ENCODE measurements at places on chromosomes 7 and 10.

DNA sequence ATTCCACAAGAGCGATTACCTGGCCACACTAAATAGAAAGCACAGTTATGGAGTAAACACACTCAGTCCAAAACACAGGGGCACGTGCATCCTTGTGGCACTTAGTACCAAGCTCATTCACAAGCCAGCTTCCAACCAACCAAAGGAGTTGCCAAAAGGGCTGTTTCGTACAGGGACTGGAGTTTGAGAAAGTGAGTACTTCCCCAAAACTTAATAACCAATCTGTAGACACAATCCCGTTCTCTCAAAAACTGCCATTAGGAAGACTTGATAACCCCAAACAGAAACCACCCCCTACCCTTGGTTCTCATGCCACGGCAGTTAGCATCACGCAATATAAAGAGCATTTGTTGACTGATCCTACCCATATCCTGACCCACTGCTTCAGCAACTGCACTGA, 166.2 kb upstream of the ASAH2 start:
- DNase-seq, result no peak

- DNase-seq, result no peak
Measured at GRCh38 chr10:111137587-111137986, 60.8 kb downstream of the ADRA2A start.

DNA sequence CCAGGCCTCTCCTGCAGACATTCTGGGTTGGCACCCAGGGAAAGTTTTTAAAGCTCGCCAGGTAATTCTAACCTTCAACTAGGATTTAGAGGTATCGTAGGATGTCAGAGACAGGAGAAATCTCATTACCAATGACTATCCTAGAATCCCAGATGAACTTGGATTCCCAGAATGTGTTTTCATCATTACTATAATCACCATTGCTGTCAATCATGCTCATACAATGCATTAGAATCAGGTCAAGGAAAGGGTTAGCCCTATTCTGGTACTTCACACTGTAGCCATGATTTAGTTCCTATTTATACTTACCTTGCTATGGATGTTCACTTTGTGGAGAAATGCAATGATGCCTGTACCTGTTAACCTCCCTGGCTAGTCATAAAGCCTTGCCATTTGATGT, 67.0 kb upstream of the GPR158 start:
- no peak for DNase-seq

GRCh38 chr7:88089561-88089960, 130.3 kb downstream of the SRI start:
- no peak for DNase-seq

DNA sequence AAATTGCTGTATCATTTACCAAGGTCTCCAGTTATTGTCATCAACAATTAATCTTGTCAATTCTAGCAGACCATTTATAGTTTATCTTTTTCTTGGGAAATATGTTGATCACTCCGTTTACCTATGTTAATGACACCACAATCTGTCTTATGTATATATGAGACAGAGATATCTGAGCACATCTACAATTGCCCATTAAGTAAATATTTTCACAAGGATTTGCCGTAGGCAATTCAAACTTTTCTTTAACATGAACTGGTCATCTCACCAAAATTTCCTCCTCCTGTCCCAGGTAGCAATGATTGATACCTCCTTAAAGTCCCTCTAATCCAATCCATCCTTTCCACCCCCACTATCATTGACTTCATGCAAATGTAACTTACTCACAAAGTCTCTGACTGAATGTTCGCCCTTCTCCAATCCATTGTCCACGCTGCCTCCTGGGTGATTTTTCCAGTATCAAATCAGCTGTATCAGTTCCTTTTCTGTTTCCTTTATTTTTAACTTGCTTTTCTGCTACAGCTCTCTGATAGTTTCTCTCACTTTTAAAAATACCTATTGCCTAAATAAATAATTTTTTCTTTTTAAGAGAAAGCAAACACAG, 138.3 kb downstream of the GNAT3 start:
- DNase-seq, result no peak

- no peak for DNase-seq
Measured at GRCh38 chr10:97736403-97736901, 476 bp upstream of the ZFYVE27 start.

- peak; percentile 78 for DNase-seq
Measured at GRCh38 chr7:95509199-95509598, 23.5 kb downstream of the ASB4 start.

DNA sequence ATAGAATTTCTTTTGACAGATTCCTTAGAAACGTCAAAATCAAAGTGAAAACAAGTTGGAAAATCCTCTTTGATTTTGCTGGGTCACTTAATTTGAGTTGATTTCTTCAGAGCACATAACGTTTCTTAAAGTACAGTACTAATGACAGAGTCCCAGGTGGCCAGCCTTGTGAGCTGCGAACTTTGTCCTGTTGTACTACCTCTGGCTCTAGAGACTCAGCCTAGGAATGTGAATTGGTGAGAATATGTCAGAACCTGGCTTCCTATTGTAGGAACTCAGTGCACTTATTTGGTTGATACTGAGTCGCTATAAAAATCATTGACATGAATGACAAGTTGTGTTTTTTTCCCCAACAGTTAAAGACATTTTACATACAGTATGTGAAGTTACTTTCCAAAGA, 20.2 kb downstream of the SDK1 start:
- DNase-seq, result no peak
